ENCODE measurements at places on chromosomes 3 and 15.

- no peak for DNase-seq
Observed at GRCh38 chr3:46561951-46562350, 4.2 kb downstream of the LRRC2 start.

DNA sequence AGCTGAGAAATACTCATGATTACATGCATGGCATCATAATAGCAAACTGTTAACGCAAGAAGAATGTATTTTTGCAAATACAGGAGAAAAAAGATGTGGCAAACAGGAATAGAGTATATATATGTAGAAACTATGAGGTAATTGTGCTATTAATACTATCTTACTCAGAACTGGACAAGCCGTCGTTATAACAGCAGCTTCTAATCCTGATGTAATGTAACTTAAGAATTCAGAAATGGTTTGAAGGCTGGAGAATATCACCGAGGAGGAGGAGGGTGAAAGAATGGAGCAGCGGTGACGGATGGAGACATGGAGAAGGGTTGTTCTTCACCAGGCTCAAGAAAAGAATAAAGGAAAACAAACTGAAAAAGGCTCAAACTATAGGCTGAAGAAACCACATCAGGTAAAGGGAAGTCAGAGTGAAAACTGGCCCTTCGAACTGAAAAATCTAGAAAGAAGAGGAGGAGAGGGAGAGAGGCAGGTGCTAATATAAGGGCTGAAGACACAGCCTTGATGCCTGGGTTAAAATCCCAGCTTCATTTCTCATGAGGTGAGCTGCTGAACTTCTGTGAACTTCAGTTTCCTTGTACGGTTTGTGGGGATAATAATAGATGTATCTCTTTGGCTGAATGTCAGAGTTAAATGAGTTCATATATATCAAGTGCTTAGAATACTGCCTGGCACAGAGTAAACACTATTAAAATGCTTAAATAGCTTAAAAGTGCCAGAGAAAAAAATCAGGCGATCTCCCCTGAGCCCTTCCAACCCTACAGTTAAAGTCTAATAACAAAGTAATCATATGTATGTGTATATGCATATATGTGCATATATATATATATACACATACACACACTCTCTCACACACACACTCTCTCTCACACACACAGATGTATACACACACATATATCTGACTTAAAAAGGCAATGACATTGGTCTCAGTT lies 43.9 kb downstream of the GOLIM4 start:
- DNase-seq: peak; percentile 48

DNA sequence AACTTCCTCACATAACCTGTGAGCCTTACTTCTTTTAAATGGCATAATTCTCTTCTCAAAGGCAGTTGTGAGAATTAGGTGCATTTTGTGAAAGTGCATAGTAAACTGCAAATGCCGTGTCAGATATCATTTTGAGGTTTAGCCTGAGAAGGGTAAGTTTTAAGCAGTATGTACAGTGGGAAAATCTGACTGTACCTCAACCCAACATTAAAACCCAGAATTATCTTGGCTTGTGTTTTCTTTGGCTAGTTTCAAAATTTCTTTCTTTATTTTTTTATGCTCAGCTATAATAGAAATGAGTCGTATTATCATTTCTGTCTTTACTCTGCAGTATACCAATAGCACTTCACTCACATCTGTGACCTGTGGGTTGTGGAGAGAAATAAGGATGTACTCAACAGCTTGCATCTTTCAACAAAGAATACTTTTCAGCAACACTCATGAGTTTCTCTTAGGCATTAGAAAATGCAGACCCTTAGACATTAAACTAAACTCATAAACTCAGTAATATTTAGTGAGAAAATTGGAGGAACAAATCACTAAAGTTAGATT lies 65.7 kb downstream of the RASA2 start:
- DNase-seq: no peak

- peak; percentile 5 for DNase-seq
Observed at GRCh38 chr15:74320352-74321247, 46.8 kb downstream of the CYP11A1 start.

DNA sequence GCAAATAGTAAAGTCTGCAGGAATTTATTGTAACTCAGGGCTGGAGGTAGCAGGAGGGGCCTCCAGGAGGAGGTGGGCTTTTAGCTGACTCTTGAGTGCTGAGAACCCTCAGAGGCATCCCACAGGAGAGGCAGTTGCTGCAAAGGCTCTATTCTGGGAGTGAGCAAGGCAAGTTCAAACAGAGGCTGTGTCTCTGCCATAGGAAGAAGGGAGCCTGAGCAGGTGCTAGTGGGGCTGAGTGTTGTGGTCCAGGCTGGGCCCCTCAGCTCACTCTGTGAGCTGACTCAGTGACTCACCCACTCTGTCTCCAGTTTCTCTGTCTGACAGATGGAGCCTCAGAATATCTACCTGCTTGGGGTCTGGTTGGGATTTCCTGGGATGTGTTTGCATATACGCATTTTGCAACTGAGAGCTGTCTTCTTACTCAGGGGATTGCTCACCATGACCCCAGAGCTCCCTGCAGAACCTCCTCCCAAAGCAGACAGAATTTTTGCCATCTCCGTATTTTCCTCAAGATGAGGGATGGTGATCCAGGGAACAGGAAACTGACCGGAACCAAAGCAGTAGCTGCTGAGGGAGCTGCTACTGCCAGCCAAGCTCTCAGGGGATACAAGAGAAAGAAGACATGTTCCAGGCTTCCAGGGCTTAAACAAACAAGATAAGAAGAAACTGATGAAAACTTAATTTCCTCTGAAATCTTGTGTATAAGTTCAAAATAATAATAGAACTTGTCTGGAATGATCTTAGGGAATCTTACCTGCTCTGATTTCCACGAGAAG lies 13.6 kb upstream of the NOX5 start:
- no peak for DNase-seq

GRCh38 chr15:38758043-38758442 lies 193.4 kb upstream of the RASGRP1 start:
- DNase-seq: no peak

DNA sequence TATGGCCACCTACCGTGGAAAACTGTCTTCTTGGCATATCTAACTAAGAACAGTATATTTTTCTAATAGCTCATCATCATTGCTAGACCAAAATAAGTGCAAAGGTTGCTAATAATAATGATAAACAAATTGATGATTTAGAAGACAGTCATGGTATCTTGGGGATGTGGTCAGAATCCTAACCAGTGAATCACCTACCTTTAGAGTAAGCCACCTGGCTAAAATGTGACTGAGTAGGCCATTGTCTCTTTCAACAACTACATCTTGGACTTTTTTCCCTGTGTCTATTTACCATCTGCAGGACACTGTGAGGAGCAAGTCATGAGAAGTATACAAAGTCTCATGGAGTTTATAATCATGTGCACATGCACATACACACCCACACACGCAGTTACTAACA lies 273.5 kb upstream of the SEMA6D start:
- DNase-seq: no peak

DNA sequence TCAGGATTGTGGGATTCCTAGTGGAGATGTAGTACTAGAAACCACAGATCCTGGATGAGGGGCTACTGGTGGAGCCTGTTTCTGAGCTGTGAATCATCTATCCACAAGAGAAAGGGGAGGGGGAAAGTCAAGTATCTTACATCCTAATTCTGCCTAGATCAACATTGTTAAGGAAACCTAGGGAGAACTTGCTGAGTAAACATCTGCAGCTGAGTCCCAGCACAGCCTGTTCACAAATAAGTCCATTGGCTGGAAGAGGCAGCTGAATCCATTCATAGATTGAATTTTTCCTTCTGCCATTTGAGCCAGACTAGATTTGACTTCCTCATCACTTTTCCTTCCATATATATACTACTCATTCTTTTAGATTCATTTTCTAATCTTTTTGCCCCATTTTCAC lies 460.5 kb downstream of the TUSC7 start:
- DNase-seq: no peak

DNA sequence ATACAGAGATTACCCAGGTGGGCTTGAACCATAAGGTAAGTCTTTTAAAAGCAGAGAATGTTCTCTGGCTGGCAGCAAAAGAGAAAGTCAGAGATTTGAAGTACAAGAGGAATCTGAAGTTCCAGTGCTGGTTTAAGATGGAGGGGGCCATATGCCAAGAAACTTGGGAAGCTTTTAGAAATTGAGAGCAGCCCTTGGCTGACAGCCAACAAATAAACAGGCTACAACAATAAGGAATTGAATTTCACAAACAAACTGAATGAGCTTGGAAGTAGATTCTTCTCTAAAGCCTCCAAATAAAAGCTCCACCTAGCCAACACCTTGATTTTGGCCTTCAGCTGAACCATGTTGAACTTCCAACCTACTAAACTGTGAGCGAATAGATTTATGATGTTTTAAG lies 85.7 kb downstream of the TRIM42 start:
- no peak for DNase-seq

DNA sequence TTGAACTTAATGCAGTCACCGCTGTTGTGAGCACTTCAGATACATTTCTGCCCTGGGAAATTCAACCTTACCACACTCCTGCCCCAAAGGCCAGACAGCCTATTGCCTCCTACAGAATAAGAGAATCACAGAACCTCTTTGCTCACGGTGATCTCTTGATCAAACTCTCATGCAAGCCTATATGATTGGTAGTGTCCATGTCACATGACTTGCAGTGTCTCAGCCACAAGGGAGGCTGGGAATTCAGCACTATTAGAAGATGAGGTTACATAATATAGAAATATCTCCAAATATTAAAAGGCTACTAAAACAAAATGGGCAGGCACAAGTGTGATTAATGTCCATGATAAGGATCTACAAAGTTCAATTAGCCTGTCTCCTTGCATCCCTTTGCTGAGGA lies 3.8 kb upstream of the PCOLCE2 start:
- no peak for DNase-seq

DNA sequence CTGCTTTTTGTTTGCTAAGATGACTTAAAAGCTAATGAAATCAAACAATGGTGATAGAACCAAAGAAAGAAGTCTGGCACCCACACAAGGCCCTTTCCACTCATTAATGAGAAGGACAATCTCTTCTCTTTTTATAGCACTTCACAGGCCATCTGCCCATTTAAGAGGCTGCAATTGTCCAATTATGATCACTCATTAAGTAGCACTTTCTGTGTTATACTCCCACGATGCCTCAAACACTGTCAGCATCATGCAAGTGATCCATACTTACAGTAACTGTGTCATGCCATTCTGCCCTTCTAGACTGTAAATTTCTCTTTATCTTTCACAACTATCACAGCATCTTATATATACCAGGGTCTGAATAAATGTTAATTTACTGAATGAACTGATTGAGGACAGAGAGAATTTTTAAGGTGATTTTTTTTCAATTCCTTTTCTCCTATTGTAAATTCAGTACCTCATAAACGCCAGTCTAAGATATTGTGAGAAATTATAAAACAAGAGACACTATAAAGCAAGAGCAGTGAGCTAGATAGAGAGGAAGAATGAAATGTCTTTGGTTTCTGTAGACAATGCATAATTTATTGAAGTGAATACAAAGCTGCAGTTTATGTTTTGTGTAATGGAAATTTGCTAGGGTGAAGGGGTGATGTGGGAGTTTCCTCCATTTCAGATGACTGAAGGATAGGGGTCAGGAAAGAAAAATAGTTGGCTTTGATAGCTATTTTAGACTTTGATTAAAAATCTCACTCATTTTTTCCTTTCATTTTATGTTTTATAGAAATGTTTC lies 17.3 kb downstream of the CD200 start:
- no peak for DNase-seq

DNA sequence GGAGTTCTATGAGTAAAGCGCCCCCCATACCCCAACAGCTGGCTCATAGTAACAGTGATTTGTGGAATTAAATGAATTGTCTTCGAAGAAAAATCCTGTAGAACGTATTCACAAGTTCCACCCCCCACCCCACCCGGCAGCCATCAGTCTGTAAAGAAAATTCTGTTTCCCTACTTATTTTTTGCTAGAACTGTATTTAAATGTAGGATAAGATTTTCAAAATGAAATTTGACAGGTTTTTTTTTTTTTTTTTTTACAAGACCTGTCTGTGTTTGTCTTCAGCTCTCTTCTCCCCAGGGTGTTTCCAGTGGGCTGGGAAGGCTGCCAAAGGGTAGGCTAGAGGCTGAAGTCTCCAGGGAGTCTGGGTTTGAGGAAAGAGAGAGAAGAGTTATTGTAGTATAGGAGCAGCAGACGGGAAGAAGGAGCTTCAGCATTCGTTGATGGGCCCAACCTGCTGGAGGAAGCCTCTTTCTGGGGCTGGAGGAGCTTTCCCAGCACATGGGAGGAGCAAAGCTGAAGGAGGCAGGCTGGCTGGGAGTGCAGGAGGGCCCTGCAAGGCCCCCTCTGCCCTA lies 130.6 kb upstream of the SEMA6D start:
- peak; percentile 57 for DNase-seq

DNA sequence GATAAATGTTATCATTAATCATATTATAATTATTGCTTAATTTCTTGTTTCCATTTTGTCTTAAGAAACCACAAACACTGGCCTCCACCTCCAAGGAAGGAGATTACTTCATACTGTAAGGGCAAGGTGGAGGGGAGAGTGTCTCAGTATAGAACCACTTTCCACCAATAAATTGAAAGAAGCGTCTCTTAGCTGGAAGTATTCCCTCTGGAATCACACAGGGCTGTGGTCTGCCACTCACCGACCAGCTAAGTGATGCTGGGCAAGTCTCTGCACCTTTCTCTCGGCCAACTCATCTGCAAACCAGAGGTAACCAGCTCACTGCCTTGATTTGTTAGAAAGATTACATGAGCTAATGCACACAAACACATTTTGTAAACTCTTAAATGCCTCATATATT lies 63.1 kb downstream of the EIF4E3 start:
- DNase-seq: no peak

DNA sequence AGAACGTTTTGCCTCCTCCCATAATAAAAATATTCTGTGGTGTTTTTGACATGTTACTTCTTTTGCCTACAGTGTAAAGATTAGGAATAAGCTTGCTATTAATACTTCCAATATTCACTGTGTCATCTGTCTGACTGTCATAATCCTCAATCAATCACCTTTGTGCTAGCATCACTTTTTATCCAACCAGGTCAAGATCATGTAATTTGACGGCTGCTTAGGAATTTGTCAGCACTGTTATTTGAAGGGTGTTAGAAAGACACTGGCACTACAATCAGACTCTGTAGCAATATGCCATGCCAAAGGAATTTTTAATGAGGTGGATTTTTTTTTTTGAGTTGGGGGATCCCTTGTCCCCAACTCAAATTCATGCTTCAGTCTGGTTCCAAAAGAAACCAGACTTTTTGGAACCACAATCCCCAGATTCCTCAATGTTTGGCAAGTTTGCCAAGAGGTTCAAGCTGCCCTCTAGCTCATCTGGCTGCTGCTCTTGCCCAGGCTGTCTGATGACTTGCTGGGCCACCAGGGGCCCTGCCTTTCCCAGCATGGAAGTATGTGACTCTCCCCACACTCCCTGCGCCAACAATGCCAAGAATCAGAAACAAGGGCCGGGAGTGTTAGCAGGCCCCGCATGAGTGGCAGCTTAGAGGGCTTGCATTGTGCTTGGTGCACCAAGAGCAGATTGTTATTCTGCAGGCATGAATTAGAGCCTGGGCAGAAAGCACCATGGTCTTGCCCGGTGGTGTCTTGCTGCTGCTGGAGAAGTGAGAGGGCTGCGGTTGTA lies 58.6 kb upstream of the TSC22D2 start:
- DNase-seq: peak; percentile 90

DNA sequence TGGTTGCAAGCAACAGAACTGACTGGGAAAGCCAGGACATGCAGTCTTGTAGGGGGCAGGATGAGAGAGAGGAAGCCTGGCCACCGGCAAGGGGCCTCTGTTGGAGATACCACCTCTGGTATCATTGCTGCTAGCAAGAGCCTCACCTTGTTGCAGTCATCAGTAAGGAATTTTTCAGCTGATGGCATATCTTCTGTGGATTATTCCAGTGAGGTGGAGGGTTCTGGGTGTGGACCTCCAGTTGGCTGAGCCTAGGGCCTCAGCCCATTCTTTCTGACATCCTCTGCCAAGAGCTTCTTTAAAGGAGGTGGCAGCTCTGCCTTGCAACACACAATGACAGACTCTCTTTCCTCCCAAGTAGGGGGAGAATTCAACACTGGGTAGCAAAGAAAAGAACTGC lies 128.9 kb downstream of the AQP9 start:
- no peak for DNase-seq

Measured in NCI-H446 treated with DMSO at 0.1 percent for 48 hours (cell line).